ENCODE measurements at places on chromosomes 13 and 19. TPM values are rescaled to one million over a fixed set of nuclear protein-coding genes. Genes with fewer than 3 reads are reported as not detected.

GRCh38 chr13:112111239-112111857, 44.4 kb downstream of the SOX1 start:
- no peak for DNase-seq

GRCh38 chr19:10644260-10645007, 9.7 kb upstream of the ILF3 start:
- DNase-seq, result peak; percentile 86

GRCh38 chr19:3710265-3710812, 2.2 kb downstream of the TJP3 start:
- DNase-seq, result peak; percentile 97

The COMP gene
- total RNA-seq, result 0.33 TPM

The LHFPL6 gene
- total RNA-seq, result 18.4 TPM

Data from body of pancreas (tissue), 4 donors.